Effector CD8-positive, alpha-beta T cell (primary cell): ENCODE measurements at places on chromosomes 11 and 22.

DNA sequence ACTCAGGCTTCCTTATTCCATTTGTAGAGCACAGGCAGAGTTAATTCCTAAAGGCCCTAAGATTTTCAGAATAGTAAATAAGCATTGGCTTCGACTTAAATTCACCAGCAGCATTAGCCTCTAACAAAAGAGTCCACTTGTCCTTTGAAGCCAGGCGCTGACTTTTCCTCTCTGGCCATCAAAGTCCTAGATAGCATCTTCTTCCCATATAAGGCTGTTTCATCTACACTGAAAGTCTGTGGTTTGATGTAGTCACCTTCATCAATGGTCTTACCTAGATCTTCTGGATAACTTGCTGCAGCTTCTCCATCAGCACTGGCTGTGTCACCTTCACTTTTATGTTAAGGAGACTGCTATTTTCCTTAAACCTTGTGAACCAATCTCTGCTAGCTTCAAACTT, 118.3 kb upstream of the SOX6 start:
- no peak for DNase-seq

- no peak for DNase-seq
These were observed 2.0 kb downstream of the ATXN10 start for GRCh38 chr22:45673482-45674175.

GRCh38 chr22:27804470-27805297, 3.1 kb upstream of the MN1 start:
- no peak for DNase-seq

- DNase-seq: no peak
These were observed 185.8 kb downstream of the TRPC6 start for GRCh38 chr11:101397979-101398378.

- no peak for DNase-seq
These were observed 13.1 kb downstream of the USH1C start for GRCh38 chr11:17531071-17531600.

- no peak for DNase-seq
These were observed 65.6 kb downstream of the CECR2 start for GRCh38 chr22:17434856-17435255.

GRCh38 chr11:126284829-126285228, 1.9 kb downstream of the TIRAP start:
- peak; percentile 56 for DNase-seq
